Erythroblast (primary cell): ENCODE measurements at places on chromosomes 2 and 18.

- DNase-seq: no peak
These were observed 209.2 kb upstream of the DCC start for GRCh38 chr18:52130624-52131301.

DNA sequence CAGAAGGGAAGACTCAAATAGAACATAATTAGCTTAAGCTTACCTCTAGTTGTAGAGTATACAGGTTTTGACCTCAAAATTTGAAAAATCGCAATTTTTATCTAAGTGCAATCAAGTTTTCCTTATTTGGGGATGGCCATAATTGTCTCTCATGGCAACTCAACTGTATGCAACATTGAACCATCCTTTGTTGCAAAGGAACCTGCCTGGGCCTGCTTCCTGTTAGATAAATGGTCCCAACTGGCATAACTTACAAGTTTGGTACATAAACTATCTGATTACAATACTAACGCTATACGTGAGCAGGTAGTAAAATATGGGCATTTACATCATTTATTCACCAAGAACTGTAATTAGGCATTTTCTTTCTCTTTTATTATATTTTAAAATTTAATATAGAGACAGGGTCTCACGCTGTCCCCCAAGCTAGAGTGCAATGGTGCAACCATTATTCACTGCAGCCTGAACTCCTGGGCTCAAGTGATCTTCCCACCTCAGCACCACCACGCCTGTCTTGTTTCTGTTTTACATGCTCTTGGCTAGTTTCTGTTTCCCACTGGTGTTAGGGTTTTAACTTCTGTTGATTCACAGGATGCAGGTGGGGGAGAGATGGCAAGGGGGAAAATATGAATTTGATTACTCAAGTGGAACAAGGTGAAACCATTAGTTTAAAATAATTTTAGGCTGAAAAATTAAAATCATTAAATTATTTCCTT, 55.3 kb upstream of the B3GNT2 start:
- DNase-seq: no peak

GRCh38 chr2:14910654-14911053, 278.1 kb downstream of the LRATD1 start:
- DNase-seq: no peak

GRCh38 chr2:9737053-9737875, 106.0 kb upstream of the TAF1B start:
- peak; percentile 61 for DNase-seq

DNA sequence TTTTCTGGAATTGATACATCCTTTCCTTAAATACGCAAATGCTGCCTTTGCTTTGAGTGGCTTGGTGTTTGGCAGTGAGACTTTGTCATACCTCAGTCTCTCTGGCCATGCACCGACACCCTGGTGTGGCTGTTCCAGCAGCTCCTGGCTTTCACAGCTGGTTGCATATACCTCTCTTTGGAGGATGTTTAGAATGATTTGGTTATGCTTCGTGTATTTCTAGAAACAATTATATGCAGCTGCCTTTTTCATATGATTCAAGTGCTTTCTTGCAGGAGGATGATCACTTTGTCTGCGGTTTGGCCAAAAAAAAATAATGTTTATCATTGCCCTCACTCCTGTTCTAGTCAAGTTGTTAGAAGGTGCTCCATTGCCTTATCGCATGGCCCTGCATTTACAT, 95.0 kb upstream of the EML6 start:
- DNase-seq: no peak

DNA sequence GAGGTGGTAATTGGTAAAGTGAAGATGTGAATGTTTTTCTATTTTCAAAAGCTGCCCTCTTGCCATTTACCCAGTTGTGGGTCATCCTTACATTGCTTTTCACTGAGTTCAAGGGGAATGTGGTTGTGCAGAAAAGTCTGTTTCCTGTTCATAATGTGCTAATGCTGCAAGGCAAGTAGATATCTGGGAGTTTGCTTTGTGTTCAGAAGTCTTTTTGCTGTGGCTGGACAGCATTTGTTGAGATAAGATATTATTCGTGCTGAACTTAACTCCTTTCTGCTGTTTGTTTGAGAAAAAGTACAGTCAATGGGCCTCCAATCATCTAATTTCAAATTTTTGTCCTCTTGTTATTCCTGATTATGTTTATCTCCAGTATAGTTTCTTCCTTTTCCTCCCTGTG, 263.2 kb downstream of the LTBP1 start:
- DNase-seq: peak; percentile 45

DNA sequence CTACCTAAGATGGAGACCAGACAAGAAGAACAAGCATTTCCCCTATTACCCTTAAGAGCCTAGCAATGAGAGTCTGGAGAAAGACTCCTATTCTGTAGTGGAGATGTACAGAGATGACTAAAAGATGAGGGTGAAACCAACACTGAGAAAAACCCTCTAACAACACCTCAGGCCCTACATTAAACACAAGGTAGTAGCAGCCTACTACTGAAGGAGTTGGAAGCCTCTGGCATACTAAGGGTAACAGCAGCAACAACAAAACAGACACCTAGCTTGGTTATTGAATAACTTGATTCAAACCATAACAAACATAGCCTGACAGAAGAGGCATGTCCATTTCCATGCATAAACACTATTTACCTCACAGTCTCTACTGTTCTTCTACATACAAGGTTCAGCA, 60.5 kb downstream of the UGP2 start:
- DNase-seq: no peak

DNA sequence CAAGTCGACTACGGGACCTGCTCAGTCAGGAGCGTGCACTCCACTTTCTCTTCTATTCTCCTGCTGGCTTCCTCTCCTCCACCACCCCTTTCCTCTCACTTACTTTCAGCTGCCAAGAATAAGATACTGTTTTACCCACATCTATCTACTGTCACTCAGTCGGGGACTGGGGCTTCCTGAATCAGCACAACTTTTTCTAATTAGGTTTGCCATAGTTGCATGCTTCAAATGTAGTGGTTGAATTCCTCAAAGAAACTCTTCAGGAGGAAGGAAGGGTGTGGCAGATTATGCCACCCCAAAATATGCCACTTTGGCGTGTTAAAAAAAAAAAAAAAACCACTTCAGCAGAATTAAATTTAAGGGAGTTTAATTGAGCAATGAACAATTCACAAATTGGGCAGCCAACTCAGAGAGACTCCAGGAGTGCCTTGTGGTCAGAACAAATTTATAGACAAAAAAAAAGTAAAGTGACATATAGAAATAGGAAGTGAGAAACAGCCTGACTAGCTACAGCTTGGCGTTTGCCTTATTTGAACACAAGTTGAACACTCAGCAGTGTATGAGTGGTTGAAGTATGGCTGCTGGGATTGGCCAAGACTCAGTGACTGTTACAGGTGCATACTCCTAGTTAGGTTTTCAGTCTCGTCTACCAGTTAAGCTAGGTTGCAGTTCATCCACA, 32.5 kb upstream of the RMDN2 start:
- DNase-seq: no peak

GRCh38 chr2:191634791-191635190, 43.1 kb upstream of the NABP1 start:
- DNase-seq: no peak

DNA sequence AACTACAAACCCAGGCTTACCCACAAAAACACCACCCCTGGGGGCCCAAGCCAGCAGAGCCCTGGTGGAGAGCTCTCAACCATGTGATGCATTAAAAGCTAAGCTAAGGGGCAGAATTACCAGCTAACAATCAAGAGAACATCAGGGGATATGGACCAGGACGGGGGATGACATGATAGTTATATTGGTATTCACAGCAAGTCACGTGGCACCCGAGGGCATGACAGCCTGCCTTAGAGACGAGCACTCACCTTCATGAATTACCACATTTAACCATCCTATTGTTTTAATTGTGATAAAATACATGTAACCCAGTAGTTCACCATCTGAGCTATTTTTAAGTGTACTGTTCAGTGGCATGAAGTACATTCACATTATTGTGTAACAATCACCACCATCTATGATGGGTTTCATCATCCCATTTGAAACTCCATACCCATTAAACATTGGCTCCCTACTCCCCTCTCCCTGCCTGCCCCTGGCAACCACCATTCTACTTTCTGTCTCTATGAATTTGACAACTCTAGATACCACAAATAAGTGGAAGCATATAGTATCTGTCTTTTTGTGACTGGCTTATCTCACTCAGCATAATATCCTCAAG, 245.6 kb downstream of the ANAPC1 start:
- DNase-seq: no peak

- DNase-seq: no peak
These were observed 181.9 kb downstream of the LRRTM1 start for GRCh38 chr2:80122675-80123074.

- peak; percentile 75 for DNase-seq
These were observed 3.2 kb upstream of the DDX1 start for GRCh38 chr2:15588329-15588919.

GRCh38 chr18:57705832-57706595, 84.4 kb upstream of the NARS1 start:
- no peak for DNase-seq

DNA sequence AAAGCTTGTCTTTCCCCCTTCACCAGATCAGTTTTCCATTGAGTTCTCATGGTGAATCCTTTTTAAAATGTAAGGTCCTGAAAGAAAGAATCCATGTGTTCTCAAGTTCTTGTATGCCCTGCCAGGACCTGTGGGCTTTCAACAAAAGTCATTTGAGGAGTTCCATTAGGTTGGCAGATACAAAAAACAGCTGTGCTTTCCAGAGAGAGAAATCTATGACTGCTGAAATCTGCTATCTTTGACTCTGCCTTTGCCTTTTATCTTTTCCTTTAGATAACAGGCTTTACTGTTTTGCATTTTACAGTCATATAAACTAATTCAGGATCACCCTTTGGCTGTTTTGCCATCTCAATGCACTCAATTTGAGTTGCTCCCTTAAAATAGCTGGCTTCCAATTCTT, 59.7 kb downstream of the CXCR4 start:
- DNase-seq: no peak

DNA sequence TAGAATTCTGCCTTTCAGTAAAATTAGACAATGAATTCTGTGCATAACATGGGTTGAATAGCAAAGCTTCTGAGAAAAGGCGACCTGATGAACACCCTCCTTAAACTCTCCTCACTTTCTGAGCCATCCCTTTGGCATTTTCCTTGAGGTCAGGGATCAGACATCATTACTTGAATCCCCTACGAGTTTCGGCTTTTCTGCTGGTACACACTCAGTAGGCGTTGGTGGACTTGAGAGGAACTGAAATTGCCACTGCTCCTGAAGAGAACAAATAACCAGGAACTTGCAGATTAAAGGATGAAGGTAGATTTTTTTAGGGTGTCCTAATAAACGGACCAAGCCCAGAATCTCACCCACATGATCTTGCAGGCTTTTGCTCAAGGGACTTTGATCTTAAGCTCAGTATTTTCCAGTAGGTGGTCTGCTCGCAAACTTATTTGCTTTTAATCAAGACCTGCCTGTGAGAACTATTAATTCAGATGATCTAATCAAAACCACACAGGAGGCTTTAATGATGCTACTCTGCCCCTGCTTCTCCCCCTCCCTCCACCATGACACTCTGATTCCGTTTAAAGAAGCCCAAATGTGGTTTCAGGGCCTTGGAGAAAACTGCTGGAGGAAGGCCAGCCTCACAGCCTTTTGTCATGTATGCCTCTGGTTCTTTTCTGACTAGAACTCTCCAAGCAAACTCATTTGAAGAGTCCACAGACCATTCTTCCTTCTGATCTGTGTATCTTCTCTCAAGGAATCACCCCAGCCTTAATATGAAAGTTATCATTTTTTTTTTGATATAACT, 124.9 kb downstream of the PRKCE start:
- no peak for DNase-seq
